Astrocyte (in vitro differentiated cells and primary cell): ENCODE measurements at places on chromosomes 11 and 22.

GRCh38 chr11:69294571-69295078 lies 670 bp downstream of the MYEOV start:
- no peak overlapping the region for H3K27ac ChIP-seq
- no peaks in the 10 kb centered on the region for H3K27me3 ChIP-seq
- no peak overlapping the region for H3K4me3 ChIP-seq
- peaks cover 30% of the 10 kb centered on the region for H3K4me1 ChIP-seq
- DNase-seq, result no peak
- no peaks in the 10 kb centered on the region for H3K36me3 ChIP-seq

DNA sequence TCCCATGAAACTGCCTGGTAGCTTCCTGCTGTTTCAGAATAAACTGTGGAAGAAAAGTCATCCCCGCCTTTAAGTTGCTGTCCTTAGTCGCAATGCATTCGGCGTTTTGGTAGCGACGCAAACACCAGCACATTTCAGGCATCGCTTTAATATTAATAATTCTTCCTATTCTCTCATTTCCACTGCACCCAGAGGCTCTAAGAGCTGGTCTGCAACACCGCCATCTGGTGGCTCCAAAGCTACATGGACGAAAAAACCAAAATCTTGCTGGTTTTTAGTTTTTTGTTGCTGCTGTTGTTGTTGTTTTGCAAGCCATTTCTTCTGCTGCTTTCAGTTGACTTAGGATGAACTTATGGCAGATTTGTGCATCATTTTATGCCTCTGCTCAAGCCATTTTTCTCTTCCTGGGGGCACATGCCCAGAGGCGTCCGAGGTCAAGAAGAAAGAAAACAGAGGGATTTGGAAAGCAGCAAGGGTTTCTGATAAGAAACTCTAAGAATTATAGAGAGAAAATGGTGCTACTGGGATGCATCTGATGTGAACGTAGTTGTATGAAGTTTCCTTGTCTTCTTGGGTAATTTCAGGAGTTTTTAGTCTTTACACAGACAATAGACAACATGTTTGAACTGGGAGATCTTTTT lies 345.4 kb upstream of the KIRREL3 start:
- no peaks in the 10 kb centered on the region for H3K36me3 ChIP-seq
- H3K27me3 ChIP-seq, result no peaks in the 10 kb centered on the region
- no peaks in the 10 kb centered on the region for H3K4me1 ChIP-seq
- no peak overlapping the region for H3K4me3 ChIP-seq

GRCh38 chr11:131977854-131978253 lies 607.4 kb downstream of the NTM start:
- peak overlapping the region; percentile 79 for H3K27ac ChIP-seq
- DNase-seq, result peak; percentile 93
- no peaks in the 10 kb centered on the region for H3K27me3 ChIP-seq
- H3K4me3 ChIP-seq, result peak overlapping the region; percentile 42
- H3K4me1 ChIP-seq, result peaks cover 32% of the 10 kb centered on the region

DNA sequence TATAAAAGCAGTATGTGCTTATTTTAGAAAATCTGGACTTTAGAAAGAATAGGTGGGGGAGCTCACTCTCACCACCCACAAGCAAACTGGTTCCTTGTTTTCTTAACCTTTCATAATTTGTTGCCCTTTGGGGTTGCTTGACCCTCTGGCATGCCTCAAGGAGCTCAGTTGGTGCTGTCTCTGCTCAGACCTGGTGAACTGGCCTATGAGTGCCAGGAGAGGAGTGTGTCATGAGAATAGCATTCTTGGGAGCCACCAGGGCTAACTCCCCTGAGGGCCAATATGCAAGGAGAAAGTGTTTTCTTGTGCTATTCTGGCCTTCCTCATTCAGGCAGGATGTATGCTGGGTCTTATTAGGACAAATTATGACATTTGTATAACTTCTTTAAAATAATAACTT lies 21.0 kb upstream of the AMOTL1 start:
- H3K4me1 ChIP-seq, result no peaks in the 10 kb centered on the region
- no peaks in the 10 kb centered on the region for H3K27me3 ChIP-seq
- no peak overlapping the region for H3K27ac ChIP-seq
- DNase-seq, result no peak

DNA sequence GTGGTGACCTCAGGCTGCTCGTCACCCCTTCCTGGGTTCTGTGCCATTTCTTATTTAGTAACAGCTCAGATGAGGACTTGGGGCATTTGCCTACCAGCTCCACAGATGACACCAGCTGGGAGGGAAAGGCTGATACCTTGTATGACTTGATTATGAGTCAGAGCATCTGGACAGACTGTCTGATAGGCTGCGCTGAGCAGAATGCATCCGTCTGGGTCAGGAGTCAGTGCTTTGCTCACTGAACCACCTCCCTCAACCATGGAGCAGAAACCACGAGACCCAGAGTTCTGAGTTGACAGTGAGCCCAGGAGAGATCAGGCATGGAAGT lies 6.8 kb downstream of the ST14 start:
- H3K27me3 ChIP-seq, result peaks cover 16% of the 10 kb centered on the region
- no peaks in the 10 kb centered on the region for H3K36me3 ChIP-seq
- H3K27ac ChIP-seq, result peak overlapping the region; percentile 2
- H3K4me3 ChIP-seq, result no peak overlapping the region

GRCh38 chr11:129048911-129049310 lies 106.2 kb upstream of the TP53AIP1 start:
- no peak overlapping the region for H3K4me3 ChIP-seq
- no peaks in the 10 kb centered on the region for H3K4me1 ChIP-seq
- no peak overlapping the region for H3K27ac ChIP-seq
- H3K27me3 ChIP-seq, result no peaks in the 10 kb centered on the region

- no peaks in the 10 kb centered on the region for H3K36me3 ChIP-seq
- H3K4me3 ChIP-seq, result peak overlapping the region; percentile 64
- H3K4me1 ChIP-seq, result peaks cover 15% of the 10 kb centered on the region
- DNase-seq, result peak; percentile 17
- H3K27me3 ChIP-seq, result peaks cover 44% of the 10 kb centered on the region
Observed at GRCh38 chr11:11620921-11621572, 758 bp downstream of the GALNT18 start.

GRCh38 chr22:39530692-39531331 lies 1.7 kb downstream of the RPS19BP1 start:
- H3K36me3 ChIP-seq, result peaks cover 11% of the 10 kb centered on the region
- H3K4me1 ChIP-seq, result peaks cover 33% of the 10 kb centered on the region
- H3K27ac ChIP-seq, result no peak overlapping the region
- DNase-seq, result no peak

DNA sequence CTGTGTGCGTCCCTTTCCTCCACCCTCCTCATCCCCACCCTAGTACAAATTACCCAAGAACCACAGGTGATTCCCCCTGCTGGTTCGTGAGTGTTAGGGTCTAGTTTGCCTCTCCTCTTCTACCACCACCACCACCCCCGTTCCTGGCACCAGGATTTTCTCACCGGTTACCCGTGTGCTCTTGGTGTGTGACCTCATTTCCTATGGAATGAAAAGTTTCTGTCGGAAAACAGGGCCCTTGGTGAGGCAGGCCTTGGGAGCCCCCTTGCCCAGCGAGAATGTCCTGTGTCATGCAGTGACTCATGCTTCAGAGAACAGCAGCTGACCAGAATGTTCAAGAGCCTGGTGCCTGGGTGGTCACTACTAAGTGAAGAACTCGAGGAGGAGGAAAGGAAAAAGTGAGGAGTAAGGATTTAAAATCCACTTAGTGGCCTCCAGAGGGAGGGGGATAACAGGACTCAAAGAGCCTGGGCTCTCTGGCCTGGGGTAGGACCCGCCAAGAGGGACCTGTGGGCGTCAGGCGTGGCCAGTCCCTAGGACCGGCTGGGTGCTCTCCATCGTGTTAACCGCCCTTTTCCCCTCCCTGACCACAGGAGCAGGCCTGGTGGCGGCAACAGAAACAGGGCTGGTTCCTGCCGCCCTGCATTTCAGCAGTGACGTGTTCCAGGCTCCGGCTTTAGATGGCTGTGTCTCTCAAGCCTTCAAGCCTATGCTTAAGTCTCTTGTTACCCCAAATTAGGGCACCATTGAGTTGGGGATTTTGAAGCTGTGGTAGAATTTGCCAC lies 30.2 kb downstream of the C22orf31 start:
- H3K4me3 ChIP-seq, result peak overlapping the region; percentile 49
- H3K4me1 ChIP-seq, result peaks cover 24% of the 10 kb centered on the region
- peak overlapping the region; percentile 97 for H3K27ac ChIP-seq
- no peaks in the 10 kb centered on the region for H3K27me3 ChIP-seq
- peak; percentile 99 for DNase-seq

DNA sequence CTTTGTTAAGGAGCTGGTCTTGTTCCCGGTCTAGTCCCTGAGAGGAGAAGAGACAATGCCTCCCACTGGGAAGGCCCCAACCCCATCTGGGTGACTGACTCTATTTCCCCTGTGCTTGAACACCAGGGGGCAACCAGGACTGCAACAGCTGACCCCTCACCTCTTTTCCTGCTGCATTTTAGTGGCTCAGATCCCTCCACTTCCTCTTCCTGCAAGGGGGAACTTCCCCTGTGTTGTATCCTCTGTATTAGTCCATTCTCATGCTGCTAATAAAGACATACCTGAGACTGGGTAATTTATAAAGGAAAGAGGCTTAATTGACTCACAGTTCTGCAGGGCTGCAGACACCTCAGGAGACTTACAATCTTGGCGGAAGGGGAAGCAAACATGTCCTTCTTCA lies 84.3 kb upstream of the LMO1 start:
- H3K36me3 ChIP-seq, result no peaks in the 10 kb centered on the region
- H3K4me3 ChIP-seq, result no peak overlapping the region
- no peaks in the 10 kb centered on the region for H3K27me3 ChIP-seq
- H3K4me1 ChIP-seq, result no peaks in the 10 kb centered on the region
- DNase-seq, result no peak
- H3K27ac ChIP-seq, result no peak overlapping the region

- peak overlapping the region; percentile 77 for H3K27ac ChIP-seq
- H3K4me3 ChIP-seq, result peak overlapping the region; percentile 88
- DNase-seq, result peak; percentile 60
- peaks cover 28% of the 10 kb centered on the region for H3K4me1 ChIP-seq
Observed at GRCh38 chr11:72223615-72224563, 678 bp upstream of the INPPL1 start.

DNA sequence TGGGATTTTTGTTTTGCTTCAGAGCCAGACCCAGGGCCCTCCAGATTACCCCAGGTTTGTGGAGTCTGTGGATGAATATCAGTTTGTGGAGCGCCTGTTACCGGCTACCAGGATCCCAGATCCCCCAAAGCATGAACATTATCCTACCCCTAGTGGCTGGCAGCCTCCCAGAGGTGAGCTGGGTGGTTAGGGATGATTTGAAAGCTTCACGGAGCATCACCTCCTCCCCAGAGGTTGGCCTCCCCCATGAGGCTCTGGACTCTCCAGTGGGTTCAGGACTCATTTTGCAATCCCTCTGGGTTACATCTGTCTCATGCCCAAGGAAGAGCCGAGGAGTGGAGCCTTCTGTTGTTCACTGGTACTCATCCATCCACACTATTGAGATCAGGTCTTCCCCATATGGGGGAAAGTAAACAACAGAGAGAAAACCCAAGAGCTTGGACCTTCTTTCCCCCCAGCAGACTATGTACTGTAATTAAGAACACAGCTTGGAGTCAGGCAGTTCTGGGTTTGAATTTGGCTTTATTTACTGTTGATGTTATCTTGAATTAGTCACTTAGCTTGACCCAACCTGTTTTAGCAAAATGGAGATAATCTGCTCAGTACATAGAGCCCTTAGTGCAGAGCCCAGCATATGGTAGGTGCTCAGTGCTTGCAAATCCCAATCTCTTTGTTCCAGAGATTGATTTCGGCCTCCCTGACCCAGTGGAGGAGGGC lies 2.5 kb downstream of the MRPL49 start:
- peaks cover 39% of the 10 kb centered on the region for H3K36me3 ChIP-seq
- no peak overlapping the region for H3K4me3 ChIP-seq
- H3K27me3 ChIP-seq, result no peaks in the 10 kb centered on the region

DNA sequence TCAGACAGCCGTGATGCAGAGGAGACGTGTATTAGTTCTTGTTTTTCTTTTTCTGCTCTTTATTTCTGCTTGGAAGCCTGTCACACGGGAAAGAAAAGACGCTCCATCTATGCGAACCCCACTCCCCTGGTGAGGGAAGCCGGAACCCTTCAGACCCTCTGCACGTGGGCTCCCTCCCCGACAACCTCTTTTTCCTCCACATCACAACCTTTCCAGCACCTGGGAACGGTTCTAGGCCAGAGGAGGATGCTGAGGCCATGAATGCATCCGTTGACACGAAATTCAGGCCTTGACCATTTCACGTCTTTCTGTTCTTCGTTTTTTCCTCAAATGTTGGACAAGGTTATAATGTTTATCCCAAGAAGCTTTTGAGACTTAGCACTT lies 85.3 kb upstream of the WNT7B start:
- peaks cover 42% of the 10 kb centered on the region for H3K4me1 ChIP-seq
- no peaks in the 10 kb centered on the region for H3K36me3 ChIP-seq
- H3K4me3 ChIP-seq, result no peak overlapping the region
- no peaks in the 10 kb centered on the region for H3K27me3 ChIP-seq
- no peak for DNase-seq

- no peak overlapping the region for H3K27ac ChIP-seq
- no peaks in the 10 kb centered on the region for H3K27me3 ChIP-seq
Observed at GRCh38 chr22:46675938-46676337, 55.8 kb downstream of the GRAMD4 start.

DNA sequence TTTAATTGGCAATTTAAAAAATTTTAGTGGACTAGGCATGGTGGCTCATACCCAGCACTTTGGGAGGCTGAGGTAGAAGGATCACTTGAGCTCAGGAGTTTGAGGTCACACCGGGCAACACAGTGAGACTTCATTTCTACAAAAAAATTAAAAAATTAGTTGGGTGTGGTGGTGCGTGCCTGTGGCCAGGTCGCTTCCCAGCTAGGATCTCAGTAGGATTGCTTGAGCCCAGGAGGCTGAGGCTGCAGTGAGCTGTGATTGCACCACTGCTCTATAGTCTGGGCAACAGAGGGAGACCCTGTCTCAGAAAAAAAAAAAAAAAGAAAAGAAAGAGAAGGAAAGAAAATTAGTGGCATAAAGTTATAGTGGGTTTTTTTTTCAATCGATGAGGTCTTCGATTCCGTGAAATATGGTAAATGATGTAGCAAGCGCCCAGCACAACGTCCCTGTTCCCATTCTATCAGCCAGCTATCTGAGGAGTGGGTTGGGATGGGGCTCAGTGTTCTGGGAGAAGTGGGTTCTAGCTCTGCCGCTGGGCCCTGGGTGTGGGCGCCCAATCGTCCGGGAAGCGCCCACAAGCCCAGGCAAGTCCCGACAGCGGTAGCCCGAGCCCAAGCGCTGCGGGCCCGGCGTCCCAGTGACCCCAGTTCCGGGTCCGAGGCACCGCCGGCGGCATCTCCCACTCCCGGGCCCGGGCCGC lies 1.4 kb downstream of the FOSL1 start:
- H3K36me3 ChIP-seq, result peaks cover 22% of the 10 kb centered on the region
- H3K4me1 ChIP-seq, result peaks cover 55% of the 10 kb centered on the region
- peak overlapping the region; percentile 94 for H3K4me3 ChIP-seq

DNA sequence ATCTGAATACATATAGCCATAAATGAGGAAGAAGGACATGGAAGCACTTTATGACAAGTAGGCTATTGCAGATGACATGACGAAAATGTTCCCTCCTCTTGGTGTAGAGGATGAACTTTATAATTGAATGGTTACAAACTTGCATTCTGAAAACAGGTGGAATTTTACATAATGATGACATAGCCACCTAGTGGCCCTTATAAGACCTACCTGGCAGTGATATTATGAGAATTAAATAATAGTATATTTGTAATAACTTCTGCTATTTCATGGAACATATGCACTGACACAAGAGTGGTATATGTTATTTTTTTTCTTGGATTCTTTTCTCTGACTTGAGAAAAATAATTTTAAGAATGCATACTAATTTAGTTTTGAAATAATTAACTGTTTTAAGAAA lies 22.9 kb downstream of the TRIM22 start:
- peaks cover 6% of the 10 kb centered on the region for H3K36me3 ChIP-seq
- no peaks in the 10 kb centered on the region for H3K27me3 ChIP-seq
- no peak for DNase-seq
- no peaks in the 10 kb centered on the region for H3K4me1 ChIP-seq
- no peak overlapping the region for H3K27ac ChIP-seq
- no peak overlapping the region for H3K4me3 ChIP-seq
